Hepatocyte (in vitro differentiated cells): ENCODE measurements at places on chromosomes 11 and 22.

- no peaks in the 10 kb centered on the region for H3K27me3 ChIP-seq
- no peak for DNase-seq
- H3K4me1 ChIP-seq: peaks cover 52% of the 10 kb centered on the region
Measured at GRCh38 chr11:12144330-12145174, 34.2 kb downstream of the MICAL2 start.

GRCh38 chr22:19806213-19807160 lies 45.9 kb downstream of the TBX1 start:
- no peaks in the 10 kb centered on the region for H3K4me1 ChIP-seq
- no peaks in the 10 kb centered on the region for H3K27me3 ChIP-seq
- H3K36me3 ChIP-seq: no peaks in the 10 kb centered on the region

GRCh38 chr11:63589000-63589399 lies 25.2 kb downstream of the PLAAT3 start:
- H3K36me3 ChIP-seq: no peaks in the 10 kb centered on the region
- no peak for DNase-seq
- no peaks in the 10 kb centered on the region for H3K27me3 ChIP-seq
- H3K27ac ChIP-seq: no peak overlapping the region
- H3K4me3 ChIP-seq: no peak overlapping the region

DNA sequence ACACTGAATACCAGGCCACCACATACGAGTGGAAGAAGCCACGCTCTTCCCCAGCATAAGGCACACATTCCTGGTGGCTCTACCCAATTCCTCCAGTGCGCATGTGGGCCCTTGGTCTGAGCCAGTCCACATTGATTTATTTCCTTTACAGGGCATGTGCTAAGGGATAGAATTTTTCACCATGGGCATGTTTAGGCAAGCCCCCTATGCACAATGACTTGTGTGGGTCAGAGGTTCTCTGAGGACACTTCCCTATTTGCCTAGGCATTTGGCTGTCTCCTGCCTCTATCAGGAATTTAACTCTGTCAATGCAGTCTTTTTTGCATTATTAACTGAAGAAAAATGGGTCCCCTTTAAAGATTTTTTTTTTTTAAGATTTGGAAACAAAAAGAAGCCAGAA lies 718.1 kb downstream of the NTM start:
- H3K4me1 ChIP-seq: no peaks in the 10 kb centered on the region
- H3K27me3 ChIP-seq: no peaks in the 10 kb centered on the region
- H3K36me3 ChIP-seq: no peaks in the 10 kb centered on the region
- no peak overlapping the region for H3K4me3 ChIP-seq
- DNase-seq: no peak

DNA sequence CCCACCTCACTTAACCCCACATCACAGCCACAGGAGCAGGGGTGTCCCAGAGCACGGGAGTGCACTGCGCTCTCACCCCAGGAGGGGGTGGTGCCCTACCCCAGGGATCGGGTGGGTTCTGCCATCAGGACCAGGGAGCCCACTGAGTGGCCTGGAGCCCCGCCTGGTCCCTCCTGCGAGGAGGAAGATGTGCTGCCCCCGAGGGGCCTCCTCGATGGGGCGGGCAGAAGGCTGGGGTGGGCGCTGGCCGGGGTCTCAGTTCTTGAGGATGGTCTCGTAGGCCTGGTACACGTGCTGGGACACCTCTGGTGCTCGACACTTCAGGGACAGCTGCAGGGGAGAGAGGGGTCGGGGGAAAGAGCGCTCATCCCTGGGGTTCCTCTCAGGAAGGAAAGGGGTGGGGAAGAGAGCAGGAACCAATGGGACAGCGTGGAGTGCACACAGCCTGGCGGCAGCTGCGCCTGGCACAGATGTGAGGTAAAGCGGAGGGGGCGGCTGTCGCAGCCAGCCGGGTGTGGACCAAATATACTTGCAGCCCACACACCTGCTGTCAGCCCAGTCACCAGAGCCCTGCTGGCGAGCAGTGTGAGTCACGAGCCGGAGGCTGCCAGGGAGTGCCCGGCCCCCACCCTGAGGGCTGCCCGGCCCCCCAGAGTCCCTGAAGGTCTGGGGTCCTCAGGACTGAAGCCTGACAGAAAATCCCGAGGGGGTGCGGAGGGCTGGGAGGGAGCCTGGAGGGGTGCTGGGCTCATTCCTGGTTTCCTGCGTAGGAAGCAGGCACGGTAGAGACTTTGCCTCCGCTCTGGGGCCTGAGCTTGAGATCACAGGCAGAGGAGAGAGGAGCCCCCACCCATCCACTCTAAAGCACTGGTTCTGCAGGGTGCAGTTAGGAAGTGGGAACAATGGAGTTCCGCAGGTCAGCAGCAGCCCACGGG lies 13.3 kb upstream of the RASL10A start:
- H3K27me3 ChIP-seq: no peaks in the 10 kb centered on the region
- H3K4me3 ChIP-seq: no peak overlapping the region
- no peaks in the 10 kb centered on the region for H3K4me1 ChIP-seq
- no peaks in the 10 kb centered on the region for H3K36me3 ChIP-seq

DNA sequence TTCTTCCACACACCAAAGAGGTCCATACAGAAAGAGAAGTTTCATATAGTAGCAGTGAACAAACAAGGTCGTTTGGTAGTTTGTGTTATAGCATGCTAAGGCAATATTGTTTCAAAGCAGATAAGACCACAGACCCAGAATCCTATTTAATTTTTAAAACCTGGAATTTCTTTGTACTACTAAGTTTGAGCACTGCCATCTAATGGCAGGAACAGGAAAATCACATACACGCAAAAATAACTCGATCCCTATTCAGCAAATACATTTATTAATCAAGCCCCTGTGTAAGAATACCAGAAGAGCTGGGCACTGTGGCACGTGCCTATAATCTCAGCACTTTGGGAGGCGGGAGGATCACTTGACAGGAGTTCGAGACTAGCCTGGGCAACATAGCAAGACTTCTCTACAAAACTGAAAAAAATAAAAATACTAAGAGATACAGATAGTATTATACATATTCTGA lies 2.9 kb upstream of the BTBD10 start:
- H3K27ac ChIP-seq: no peak overlapping the region
- no peaks in the 10 kb centered on the region for H3K36me3 ChIP-seq
- peak; percentile 38 for DNase-seq
- H3K4me3 ChIP-seq: no peak overlapping the region
- no peaks in the 10 kb centered on the region for H3K27me3 ChIP-seq

GRCh38 chr11:15890031-15890713 lies 466.2 kb downstream of the SOX6 start:
- no peak for DNase-seq
- peak overlapping the region; percentile 32 for H3K27ac ChIP-seq
- no peaks in the 10 kb centered on the region for H3K36me3 ChIP-seq
- no peak overlapping the region for H3K4me3 ChIP-seq
- H3K4me1 ChIP-seq: peaks cover 35% of the 10 kb centered on the region
- H3K27me3 ChIP-seq: no peaks in the 10 kb centered on the region

- peak within 1 kb of the TSS; percentile 95 for H3K27ac ChIP-seq
- peak within 1 kb of the TSS; percentile 96 for H3K4me3 ChIP-seq
- no peaks in the 10 kb centered on the region for H3K27me3 ChIP-seq
- no peaks in the 10 kb centered on the region for H3K36me3 ChIP-seq
- H3K4me1 ChIP-seq: peaks cover 31% of the 10 kb centered on the region
Measured at GRCh38 chr11:67056267-67057204, at the start of gene RHOD. RHOD (plus strand) TSS chr11:67056847; CDS start chr11:67056903, 56 bp downstream.

DNA sequence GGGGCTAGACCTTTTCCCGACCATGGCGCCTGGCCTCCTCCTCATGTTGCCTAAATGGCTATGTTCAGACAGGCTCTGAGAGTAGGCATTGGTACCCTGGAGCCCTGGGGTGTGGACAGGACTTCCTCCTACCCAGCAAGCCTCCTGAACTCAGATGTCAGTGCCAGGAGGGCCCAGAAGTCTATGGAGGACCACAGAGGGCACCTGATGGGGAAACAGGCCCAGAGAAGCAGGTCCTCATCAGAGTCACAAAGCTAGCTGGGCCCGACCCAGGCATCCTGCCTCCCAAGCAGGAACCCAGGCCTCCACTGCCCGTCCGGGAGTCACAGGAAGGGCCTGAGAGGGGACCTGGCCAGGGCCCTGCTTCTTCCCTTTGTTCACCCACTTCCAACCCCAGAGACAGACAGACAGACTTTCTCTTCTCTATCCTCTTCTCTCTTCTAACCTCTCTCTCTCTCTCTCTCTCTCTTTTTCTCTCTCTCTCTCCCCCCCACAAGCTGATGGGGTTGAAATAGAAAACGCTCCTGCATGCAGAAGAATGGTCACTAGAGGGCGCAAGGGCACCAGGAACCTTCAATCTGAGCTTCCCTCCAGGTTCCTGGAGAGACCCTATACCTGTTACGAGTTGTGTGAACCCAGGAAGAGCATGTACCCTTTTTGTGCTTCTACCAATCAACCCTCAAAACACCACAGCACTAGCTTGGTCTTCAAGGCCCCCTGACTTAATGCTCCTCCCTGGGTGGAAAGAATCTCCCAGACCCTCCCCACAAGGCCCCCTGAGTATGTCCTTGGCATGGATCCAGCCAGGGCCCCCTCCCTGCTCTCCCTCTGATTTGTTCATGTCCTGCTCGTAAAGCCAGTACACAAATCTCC lies 27.1 kb downstream of the ARAP1 start:
- H3K4me3 ChIP-seq: no peak overlapping the region
- peak overlapping the region; percentile 63 for H3K27ac ChIP-seq
- no peaks in the 10 kb centered on the region for H3K36me3 ChIP-seq
- peaks cover 28% of the 10 kb centered on the region for H3K4me1 ChIP-seq
- H3K27me3 ChIP-seq: no peaks in the 10 kb centered on the region

GRCh38 chr11:46984987-46985386 lies 48.4 kb downstream of the CSTPP1 start:
- H3K4me3 ChIP-seq: no peak overlapping the region
- H3K4me1 ChIP-seq: peaks cover 4% of the 10 kb centered on the region
- H3K36me3 ChIP-seq: no peaks in the 10 kb centered on the region
- H3K27me3 ChIP-seq: no peaks in the 10 kb centered on the region
- DNase-seq: no peak

GRCh38 chr11:355581-356458 lies 13.5 kb upstream of the B4GALNT4 start:
- peaks cover 35% of the 10 kb centered on the region for H3K4me1 ChIP-seq
- no peaks in the 10 kb centered on the region for H3K36me3 ChIP-seq
- H3K4me3 ChIP-seq: no peak overlapping the region
- peak; percentile 97 for DNase-seq
- H3K27ac ChIP-seq: peak overlapping the region; percentile 100
- H3K27me3 ChIP-seq: no peaks in the 10 kb centered on the region

DNA sequence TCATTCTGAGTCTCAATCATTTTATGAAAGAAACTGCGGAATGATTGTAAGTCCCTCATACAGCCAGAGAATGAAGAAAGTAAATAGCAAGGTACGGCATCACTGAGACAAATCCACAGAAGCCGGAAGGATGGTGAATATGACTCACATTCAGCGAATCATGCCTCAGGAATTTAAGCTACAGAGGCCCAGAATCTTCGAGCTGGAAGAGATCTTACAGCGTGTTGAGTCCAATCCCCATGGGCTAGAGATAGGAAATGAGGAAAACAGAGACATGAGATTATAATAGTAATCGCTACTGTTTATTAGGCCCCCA lies 173.2 kb downstream of the KIF18A start:
- H3K27ac ChIP-seq: peak overlapping the region; percentile 68
- H3K4me3 ChIP-seq: no peak overlapping the region
- no peaks in the 10 kb centered on the region for H3K36me3 ChIP-seq
- peak; percentile 74 for DNase-seq

DNA sequence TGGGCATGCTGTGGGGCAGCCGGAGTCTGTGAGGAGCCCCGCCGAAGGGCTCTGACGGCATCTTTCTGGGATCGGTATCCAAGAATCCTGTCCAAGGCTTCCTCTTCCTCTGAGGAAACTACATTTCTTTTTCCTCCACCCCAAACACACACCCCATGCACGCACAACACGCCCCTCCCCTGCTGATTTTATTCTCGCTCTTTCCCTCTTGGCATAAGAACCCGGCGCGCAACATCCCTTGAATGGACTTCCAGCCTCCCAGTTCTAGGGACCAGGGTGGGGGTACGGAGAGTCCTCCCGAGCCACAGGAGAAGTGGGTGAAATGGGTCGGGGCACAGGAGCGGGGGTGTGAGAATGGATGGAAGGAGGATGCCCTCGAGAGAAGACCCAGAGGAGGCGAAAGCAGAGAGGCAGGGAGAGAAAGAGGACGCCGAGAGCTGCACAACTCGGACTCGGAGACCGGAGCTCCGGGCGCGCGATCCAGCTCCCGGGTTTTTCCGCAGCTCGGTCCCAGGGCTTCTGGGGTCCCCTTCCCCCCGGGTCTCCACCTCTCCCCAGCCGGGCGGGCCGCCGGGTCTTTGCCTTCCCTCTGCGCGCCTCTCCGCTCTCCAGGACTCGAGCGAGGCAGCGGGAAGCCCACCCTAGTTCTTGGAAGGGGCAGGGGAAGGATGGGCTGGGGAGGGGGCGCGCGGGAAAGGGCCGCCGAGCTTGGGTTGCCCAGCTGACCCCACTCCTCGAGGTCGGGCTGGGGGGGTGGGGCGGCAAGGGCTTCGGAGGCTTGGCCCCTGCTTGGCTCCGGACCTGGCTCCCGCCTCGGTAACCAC lies 1.5 kb upstream of the LARGE1 start:
- peak; percentile 86 for DNase-seq
- H3K36me3 ChIP-seq: no peaks in the 10 kb centered on the region
- H3K4me1 ChIP-seq: peaks cover 9% of the 10 kb centered on the region
- H3K27ac ChIP-seq: peak overlapping the region; percentile 80
- H3K27me3 ChIP-seq: peaks cover 3% of the 10 kb centered on the region

GRCh38 chr11:110128161-110128560 lies 35.0 kb downstream of the ZC3H12C start:
- H3K36me3 ChIP-seq: no peaks in the 10 kb centered on the region
- H3K27ac ChIP-seq: peak overlapping the region; percentile 38
- H3K4me1 ChIP-seq: peaks cover 13% of the 10 kb centered on the region
- DNase-seq: no peak

DNA sequence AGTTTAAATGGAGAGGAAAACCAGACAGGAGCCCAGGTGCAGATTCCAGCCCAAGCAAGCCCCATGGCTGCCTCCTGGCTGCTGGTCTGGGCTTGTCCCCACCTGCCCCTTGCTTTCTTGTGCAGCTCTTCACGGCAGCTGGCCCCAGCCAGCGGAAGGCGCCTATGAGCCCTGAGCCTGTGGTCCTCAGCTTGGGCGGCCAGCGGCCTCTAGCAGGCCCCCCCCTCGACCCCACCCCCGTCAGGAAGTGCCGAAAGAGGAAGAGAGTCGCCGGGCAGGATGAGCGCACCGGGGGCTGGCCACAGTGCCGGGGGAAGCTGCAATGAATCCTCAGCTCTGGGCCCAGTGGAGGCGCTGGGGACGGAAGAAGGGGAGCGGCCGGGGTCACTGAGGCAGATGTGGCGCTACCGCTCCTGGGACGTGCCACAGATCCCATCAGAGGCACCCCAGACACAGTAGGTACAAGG lies 2.1 kb upstream of the DGKZ start:
- no peaks in the 10 kb centered on the region for H3K36me3 ChIP-seq
- no peaks in the 10 kb centered on the region for H3K27me3 ChIP-seq
- no peak overlapping the region for H3K27ac ChIP-seq
- H3K4me1 ChIP-seq: peaks cover 25% of the 10 kb centered on the region
- DNase-seq: no peak

- H3K27ac ChIP-seq: no peak overlapping the region
- peak; percentile 80 for DNase-seq
- no peaks in the 10 kb centered on the region for H3K36me3 ChIP-seq
- H3K27me3 ChIP-seq: no peaks in the 10 kb centered on the region
- H3K4me3 ChIP-seq: no peak overlapping the region
- no peaks in the 10 kb centered on the region for H3K4me1 ChIP-seq
Measured at GRCh38 chr11:26753723-26754504, 32.1 kb upstream of the SLC5A12 start.

GRCh38 chr11:2267306-2267850 lies 3.0 kb downstream of the ASCL2 start:
- H3K27me3 ChIP-seq: peaks cover 29% of the 10 kb centered on the region
- no peak overlapping the region for H3K27ac ChIP-seq
- DNase-seq: no peak
- H3K36me3 ChIP-seq: no peaks in the 10 kb centered on the region
- H3K4me1 ChIP-seq: peaks cover 12% of the 10 kb centered on the region
- no peak overlapping the region for H3K4me3 ChIP-seq

- H3K27ac ChIP-seq: no peak overlapping the region
- no peaks in the 10 kb centered on the region for H3K27me3 ChIP-seq
Measured at GRCh38 chr11:19253153-19253745, 12.5 kb upstream of the E2F8 start.
